Stimulated activated CD8-positive, alpha-beta memory T cell treated with anti-CD3 and anti-CD28 coated beads, Interleukin-2, amount 100 ng/mL, for 1 hour (primary cell): ENCODE measurements at places on chromosomes 4 and X.

GRCh38 chr4:87025023-87025613, 90.3 kb downstream of the AFF1 start:
- no peak for DNase-seq

DNA sequence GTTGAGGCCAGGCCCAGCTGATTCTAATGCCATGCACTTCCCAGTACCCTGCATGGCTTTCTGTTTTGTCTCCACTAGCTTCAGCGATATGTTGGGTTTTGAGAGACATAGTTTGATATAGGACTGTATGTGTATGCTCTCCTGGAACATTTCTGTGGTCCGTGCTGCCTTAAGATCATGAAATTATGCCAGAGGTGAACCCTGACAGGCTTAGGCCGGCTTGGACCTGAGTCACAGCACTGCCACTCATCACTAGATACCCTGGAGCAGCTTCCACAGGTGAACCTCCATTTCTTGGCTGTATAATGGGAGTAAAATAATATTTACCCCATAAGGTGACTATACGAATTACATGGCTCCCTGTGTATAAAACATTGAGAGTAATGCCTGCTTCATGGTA, 6.4 kb downstream of the SGMS2 start:
- DNase-seq = no peak

- DNase-seq = no peak
These were observed 488 bp downstream of the NAP1L5 start for GRCh38 chr4:88697141-88697540.

DNA sequence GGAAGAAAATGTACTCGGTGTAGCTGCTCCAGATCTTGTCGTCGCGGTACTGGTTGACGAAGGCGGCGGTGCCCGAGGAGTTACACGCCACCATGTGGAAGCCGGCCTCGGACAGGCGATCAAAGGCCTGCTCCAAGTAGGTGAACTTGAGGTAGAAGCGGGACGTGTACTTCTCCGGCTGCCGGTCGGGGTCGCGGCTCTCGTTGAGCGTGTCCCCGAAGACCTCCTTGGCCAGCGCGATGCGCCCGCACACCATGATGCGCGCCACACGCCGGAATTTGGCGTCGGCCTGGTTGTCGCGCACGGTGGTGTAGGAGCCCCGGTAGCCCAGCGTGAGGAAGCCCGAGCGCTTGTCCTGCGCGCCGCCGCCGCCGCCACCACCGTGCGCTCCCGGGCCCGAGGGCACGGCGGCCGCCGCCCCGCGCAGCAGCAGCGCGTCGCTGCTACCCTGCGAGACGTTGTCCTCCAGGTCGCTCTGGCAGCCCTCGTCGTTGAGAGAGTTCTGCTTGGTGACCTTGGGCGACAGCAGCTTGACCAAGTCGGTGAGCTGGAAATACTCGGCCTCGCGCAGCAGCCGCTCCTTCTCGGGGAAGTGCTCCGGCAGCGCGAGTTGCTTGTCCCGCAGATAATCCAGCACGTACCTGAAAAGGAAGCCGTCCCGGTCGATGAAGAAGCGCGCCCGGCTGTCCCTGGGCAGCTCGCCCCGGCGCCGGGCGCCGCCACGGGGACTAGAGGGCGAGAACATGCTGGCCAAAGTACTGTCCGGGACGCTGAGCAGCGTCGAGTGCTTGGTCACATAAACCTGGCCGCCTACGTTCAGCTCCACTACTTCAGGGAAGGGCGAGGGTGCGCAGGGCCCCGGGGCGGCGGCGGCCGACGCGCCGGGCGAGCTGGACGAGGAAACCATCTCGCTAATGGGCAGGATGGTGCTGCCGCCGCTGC, 775 bp downstream of the KCTD8 start:
- no peak for DNase-seq

- DNase-seq = no peak
These were observed 53.6 kb downstream of the AWAT2 start for GRCh38 chrX:69996113-69996468.

DNA sequence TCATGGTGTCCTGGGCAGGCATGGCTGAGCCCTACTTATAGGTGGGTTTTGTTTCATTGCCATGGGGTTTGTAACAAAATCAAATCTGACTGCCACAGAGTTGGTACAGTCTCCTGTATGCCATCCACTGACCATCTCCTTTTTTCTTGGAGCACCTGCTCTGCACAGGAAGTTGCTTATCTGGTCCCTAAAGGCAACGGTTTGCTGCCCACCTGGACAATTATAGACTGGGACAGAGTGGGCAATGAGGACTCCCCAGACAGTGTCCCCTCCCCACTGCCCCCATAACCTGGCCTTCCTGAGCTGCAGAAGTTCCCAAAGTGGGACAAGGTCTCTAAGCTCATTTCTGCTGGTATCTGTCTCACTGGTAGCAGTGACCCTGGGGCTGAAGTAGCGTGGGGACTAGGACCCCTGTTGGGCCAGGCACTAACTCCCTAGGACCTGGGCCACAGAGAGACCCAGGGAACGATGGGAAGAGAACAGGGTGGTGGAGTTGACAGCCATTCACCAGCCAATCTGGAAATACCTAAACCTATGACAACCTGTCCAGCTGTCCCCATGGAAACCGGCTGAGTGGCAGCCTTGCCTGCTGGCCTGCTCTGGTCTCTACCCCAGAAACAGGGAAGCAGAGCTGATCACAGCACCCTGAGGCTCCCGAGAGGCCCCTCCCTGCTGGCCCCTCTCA, 64.7 kb downstream of the WFS1 start:
- no peak for DNase-seq

- no peak for DNase-seq
These were observed 18.8 kb downstream of the ATP1B4 start for GRCh38 chrX:120380699-120381098.

DNA sequence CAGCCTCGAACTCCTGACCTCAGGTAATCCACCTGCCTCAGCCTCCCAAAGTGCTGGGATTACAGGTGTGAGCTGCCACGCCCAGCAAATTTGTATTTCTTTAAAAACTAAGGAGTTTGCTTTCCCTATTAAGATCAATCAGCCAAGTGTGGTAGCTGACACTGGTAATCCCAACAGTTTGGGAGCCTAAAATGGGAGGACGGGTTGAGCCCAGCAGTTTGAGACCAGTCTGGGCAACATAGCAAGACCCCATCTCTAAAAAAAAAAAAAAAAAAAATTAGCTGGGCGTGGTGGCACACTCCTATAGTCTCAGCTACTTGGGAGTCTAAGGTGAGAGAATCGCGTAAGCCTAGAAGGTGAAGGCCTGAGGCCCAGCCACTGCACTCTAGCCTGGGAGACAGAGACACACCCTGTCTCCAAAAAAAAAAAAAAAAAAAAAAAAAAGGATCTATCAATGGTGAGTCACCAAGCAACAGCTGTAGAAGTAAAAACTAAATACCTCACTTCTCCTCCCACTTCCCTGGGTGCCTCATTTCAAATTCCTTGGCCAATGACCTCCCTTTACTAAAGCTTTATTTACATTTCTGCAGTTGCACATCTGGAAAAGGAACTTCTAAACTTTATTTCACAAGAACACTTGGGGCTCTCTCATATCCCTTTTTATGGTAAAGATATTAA, 54.5 kb downstream of the LDB2 start:
- no peak for DNase-seq

- no peak for DNase-seq
These were observed 28.7 kb downstream of the RHOH start for GRCh38 chr4:40225497-40225896.

GRCh38 chr4:123939621-123940020, 543.0 kb downstream of the SPRY1 start:
- DNase-seq = no peak
